ENCODE measurements at places on chromosomes 4 and X. TPM values are rescaled to one million over a fixed set of nuclear protein-coding genes. Genes with fewer than 3 reads are reported as not detected.

The CLCN4 gene
- total RNA-seq: 8.6 TPM

- no peak for DNase-seq
- H3K36me3 ChIP-seq: no peaks in the 10 kb centered on the region
- H3K27me3 ChIP-seq: no peaks in the 10 kb centered on the region
- H3K27ac ChIP-seq: no peak overlapping the region
- H3K4me3 ChIP-seq: no peak overlapping the region
These were observed 73.1 kb upstream of the ANKRD50 start for GRCh38 chr4:124785645-124786044.

DNA sequence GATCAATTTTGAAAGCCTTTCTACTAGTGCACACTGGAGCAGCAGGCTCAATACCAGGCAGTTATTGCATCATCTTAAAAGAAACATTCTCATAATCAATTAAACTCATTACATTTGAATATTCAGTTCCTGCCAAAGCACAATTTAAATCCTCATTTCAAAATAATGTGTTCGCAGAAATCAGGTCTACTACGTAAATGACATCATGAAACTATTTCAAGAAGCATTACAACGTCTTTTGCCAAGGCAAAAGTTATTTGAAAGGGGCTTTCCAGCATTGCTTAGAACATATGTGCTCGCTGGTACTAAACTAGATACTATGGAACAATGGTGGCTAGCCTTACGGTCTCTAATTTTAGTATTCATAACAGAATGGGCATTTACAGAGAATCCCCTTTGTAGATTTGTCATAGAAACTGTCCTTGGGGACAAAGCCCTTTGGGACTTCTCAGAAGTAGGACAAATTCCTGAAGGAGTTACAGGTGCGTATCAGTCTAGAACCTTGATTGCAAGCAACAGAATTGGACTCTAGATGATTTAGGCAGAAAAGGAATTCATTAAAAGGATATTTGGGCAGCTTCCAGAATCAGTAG lies 27.6 kb upstream of the HUWE1 start:
- H3K4me3 ChIP-seq: no peak overlapping the region
- no peak for DNase-seq
- no peaks in the 10 kb centered on the region for H3K27me3 ChIP-seq
- no peak overlapping the region for H3K27ac ChIP-seq

The PCGF3 gene
- 59.4 TPM for total RNA-seq

GRCh38 chr4:100162027-100162685 lies 28.1 kb downstream of the DDIT4L start:
- DNase-seq: no peak
- H3K4me3 ChIP-seq: no peak overlapping the region
- no peak overlapping the region for H3K27ac ChIP-seq
- no peaks in the 10 kb centered on the region for H3K27me3 ChIP-seq
- no peaks in the 10 kb centered on the region for H3K36me3 ChIP-seq
- H3K4me1 ChIP-seq: no peaks in the 10 kb centered on the region

GRCh38 chrX:94492541-94492940 lies 818.5 kb downstream of the FAM133A start:
- H3K36me3 ChIP-seq: no peaks in the 10 kb centered on the region
- no peak for DNase-seq
- no peak overlapping the region for H3K4me3 ChIP-seq
- H3K27ac ChIP-seq: no peak overlapping the region
- no peaks in the 10 kb centered on the region for H3K27me3 ChIP-seq
